GM12891 (cell line): ENCODE measurements at places on chromosomes 4 and X.

GRCh38 chr4:130143656-130144055 lies 1047.7 kb downstream of the C4orf33 start:
- no peak for DNase-seq

GRCh38 chr4:56817840-56818491 lies 3.5 kb downstream of the SPINK2 start:
- DNase-seq, result no peak

DNA sequence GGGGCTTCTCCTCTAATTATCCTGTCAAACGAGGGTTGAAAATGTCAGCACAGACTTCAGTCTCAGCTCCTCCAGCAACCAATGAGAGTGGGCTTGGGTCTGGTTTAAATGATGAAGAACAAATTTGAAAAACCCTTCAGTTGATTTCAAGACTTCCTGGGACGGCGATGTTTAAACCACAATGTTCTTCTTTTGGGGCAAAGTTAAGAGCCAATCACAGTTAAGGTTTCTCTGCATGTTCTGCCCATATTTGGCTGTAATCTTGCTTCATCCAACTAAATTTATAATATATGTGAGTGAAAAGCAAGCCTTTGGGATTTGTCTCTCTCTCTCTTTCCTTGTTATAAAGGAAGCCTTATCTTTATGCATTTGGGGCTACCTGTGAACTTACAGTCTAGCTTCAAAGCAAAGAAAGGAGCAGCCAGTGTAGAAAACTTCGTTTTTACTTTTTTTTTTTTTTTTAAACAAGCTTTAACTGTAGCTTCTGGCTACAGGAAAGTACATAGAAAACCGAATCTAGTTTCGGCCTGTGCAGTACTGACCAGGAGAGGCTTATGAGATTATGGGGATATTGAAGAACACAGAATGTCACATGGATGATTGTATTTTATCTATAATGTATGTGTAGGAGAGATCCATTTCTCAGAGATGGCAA lies 46.8 kb upstream of the FAM9C start:
- DNase-seq, result no peak

DNA sequence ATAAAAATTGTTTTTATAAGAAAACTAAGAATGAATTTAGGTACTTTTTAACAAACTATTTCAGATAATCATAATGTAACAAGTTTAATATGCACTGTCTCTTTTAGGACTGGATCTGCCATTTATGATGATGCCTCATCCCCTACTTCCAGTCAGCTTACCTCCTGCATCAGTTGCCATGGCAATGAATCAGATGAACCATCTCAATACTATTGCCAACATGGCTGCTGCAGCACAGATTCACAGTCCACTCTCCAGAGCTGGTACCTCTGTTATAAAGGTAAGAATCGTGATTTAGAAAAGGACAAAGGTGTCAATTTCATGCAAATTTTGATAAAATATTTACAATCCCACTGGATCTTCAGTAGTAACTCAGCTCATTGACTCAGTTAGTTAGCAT lies 566.2 kb downstream of the DACH2 start:
- DNase-seq, result no peak

DNA sequence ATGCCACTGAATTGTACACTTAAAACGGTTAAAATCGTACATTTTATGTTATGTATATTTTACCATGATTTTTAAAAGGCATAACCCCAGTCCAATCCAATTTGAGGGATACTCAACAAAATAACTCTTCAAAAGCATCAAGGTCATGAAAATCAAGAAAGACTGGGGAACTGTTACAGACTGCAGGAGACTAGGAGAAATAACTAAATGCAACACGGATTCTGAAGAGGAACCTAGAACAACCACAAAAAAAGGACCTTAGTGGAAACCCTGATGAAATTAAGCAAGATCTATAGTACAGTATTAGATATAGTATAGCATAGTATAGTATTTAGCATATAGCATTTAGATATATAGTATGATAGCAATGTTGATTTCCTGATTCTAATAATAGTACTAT lies 26.8 kb downstream of the SH3KBP1 start:
- DNase-seq, result no peak

- no peak for DNase-seq
These were observed 45.8 kb downstream of the PHOX2B start for GRCh38 chr4:41702770-41703169.

- DNase-seq, result peak; percentile 12
These were observed 528 bp downstream of the FMR1 start for GRCh38 chrX:147912093-147912801.

GRCh38 chrX:31702222-31702621 lies 630.4 kb upstream of the FTHL17 start:
- no peak for DNase-seq

GRCh38 chrX:84634201-84634782 lies 132.0 kb upstream of the HDX start:
- DNase-seq, result no peak
